ENCODE measurements at places on chromosomes 7 and 10.
A peak's percentile ranks its signal among the peaks of the same experiment; 100 is the strongest.

DNA sequence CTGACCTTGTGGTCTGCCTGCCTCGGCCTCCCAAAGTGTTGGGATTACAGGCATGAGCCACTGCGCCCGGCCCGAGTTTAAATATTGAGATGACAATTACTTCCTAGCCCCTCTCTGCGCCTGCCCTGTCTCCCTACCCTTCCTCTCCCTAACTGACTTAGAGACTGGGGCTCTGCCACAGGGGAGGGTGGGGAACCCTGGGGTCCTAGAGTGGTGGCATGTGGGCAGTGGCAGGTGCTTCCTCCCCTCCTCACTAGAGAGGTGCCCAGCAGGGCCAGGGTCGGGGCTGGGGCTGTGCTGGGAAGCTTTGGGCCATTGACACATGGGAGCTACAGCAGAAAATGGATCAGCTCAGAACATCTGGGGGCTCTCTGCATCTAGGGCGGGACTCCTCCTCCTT is 7.0 kb upstream of the ACHE start:
- DNase-seq = no peak

DNA sequence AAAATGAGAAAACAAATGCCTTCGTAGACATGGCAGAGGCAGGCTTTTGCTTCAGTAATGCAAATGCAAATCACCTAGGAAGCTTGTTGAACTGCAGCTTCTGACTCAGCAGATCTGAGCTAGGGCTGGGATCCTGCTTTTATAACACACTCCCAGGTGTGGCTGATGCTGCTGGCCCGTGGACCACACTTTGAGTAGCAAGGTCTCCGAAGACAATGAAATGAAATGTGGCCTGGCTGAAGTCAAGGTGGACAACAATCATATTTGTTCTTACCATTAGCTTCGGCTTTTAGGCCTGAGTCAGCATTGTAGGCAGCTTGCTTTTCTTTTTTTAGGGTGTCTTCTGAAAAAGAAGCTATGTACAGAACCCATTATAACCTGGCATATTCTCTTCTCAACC is 26.3 kb downstream of the COL17A1 start:
- no peak for DNase-seq

DNA sequence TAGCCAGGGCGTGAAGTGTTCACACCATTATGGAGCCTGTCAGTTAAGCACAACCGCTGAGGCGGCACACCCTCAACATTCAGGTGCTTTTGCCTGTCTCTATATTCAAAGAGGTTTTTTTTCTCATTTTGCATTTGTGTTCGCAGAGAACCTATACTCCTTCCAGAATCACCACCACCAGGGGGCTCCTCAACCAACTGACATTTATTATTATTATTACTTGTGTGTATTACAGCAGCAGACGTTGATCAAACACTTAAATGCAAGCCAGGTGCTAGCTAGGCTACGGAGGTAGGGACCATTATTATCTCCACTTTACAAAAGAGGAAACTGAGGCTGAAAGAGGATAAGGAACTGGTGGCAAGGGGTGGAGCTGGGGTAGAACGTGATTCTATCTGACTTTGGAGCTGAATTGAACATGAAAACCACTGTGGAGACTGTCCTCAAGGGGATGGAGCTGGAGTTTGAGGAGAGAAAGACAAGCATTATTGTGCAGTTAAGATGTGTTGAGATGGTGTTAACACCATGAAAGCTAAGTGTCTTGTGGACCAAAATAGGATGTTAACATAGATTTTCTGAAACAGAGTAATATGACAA is 133.8 kb upstream of the PLXNA4 start:
- peak; percentile 12 for DNase-seq

- no peak for DNase-seq
These were observed 103.7 kb upstream of the ANKRD1 start for GRCh38 chr10:91024541-91024940.

DNA sequence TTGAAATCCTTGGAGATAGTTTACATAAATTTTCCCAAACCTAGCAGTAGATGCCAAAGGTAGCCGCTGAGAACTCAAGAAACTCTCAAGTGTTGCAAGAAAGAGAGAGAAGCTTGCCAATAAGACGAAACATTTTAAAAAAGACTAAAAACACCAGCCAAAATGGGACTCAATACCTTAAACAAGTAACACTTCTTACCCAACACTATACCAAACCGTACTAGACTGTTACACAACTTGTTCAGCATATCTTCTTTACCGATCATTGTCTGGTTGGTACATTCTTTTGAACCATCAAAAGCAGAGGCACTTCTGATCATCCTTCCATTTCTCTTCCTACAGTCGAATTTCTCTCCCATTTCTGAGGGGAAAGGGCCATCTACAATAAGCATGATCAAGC is 4.8 kb upstream of the PTPN12 start:
- DNase-seq = no peak

GRCh38 chr7:102912742-102913141 is at the start of gene LRRC17:
Gene LRRC17 (plus strand): TSS chr7:102913000. CDS start chr7:102933914, 20,914 bp downstream.
- DNase-seq = peak; percentile 81

DNA sequence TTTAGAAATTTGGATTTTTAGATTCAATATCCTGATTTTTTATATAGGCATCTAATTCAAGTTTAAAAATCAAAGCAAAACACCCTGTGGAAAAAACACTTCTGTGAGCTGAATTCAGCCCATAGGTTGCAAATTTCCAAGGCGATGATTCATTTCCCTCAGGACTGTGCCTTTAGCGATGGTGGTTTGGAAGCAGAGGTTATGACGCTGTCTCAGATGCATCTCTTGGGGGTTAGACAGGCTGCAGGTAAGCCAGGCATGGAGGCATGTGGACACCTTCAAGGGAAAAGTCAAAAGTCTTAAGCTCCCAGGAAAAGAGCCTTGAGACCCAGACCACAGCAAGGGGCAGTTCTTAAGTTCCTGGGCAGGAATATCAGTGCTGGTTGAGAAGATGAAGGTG is 9.5 kb upstream of the FRA10AC1 start:
- no peak for DNase-seq

DNA sequence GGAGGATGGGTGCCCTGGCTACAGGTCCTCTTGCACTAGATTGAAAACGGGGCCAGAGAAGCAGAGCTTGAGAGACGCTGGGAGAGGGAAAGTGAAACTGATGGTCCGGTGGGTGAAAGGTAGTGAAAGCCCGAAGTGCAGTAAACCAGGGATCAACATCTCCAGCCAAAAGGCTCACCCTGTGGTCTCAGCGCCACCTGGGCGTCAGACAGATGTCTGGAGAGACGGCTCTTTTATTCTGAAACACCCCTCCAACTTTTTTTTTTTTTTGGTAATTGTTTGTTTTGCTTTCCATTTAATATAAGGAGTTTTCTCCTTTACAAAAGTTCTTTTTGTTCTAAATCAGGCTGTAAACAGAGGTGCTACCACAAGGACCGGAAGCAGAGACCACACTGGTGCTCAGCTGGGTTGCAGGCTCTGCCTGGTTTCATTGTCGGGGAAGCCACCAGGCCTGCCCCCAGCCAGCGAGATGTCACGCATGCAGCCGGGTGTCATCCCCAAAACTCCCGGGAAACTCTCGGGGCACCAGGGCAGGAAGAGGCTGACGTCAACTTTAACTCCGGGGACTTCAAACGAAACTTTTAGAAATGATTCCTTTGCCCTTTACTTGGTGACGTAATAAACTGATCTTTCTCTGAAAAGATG is 11.2 kb downstream of the IL2RA start:
- no peak for DNase-seq

- DNase-seq = no peak
These were observed 29.8 kb downstream of the STRA8 start for GRCh38 chr7:135263321-135263970.

- DNase-seq = no peak
These were observed 13.0 kb downstream of the TLX1 start for GRCh38 chr10:101144053-101144452.

- no peak for DNase-seq
These were observed 26.2 kb upstream of the PIK3AP1 start for GRCh38 chr10:96746503-96746902.

DNA sequence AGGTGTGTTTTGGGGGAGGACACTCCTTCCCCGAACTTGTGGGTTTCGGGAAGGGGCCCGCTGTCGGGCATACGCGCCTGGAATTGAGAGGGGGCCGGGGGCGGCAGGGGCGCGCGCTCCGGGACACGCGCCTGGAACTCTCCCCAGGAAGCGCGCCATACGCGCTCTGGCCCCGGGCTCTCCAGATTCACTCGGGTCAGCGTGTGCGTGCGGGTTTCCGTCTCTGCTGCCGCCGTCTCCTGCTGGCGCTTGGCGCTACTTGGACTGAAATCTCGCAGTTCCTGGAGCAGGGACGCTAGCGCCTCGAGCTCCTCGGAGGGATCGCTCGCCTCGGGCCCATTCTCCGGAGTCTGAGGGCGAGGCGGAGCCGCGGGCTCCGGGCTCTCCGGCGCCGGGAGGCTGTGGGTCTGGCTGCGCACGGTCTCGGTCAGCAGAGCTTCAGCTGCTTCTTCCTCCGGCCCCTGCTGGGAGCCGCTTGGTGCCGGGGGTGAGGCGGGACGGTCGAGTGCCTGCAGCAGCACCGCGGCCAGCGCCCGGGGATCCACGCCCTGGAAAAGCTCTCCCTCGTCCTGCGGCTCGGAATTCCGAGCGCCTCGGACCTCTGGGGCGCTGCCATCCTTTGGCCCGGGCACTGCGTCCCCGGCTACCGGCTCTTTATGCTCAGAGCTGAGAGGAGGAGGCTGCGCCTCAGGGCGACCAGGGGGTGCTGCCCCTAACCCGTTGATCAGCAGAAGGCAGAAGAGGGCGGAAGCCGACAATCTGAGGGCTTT is 1.1 kb downstream of the VGF start:
- DNase-seq = no peak

- peak; percentile 55 for DNase-seq
These were observed at the start of gene RUFY2 for GRCh38 chr10:68406815-68407548. Gene RUFY2 (minus strand): TSS chr10:68407277. CDS start chr10:68407189, 88 bp downstream.

DNA sequence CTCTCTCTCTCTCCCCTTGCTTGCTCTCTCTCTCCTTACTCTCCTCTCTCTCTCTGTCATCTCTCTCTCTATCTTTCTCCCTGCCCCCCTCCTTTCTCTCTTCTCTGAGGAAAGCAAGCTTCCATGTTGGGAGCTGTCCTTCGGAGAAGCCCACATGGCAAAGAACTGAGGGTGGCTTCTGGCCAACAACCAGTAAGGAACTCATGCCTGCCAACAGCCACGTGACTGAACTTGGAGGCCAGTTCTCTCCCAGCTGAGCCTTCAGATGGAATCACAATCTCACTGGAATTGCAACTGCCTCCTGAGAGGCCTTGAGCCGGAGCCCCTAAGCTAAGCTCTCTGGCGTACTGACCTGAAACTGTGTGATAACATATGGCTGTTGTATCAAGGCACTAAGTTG is 12.0 kb upstream of the DHTKD1 start:
- no peak for DNase-seq

DNA sequence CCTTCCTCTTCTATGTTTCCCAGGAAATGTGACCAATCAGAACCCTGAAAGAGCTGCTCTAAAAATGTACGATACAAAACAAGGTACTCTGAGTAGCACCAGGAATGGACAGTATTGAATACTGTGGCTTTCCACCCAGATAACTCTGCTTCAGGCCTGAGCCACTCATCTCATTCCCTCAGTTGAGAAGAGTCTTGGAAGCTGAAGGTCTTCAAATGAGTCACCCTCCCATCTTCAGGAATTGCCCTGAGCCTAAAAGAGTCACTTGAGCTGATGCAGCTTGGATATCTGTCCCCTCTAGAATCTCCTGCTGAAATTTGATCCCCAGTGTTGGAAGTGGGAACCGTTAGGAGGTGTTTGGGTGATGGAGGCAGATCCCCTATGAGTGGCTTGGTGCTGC is 210.4 kb downstream of the DGKI start:
- no peak for DNase-seq

GRCh38 chr10:46052057-46052790 is 6.2 kb upstream of the MSMB start:
- no peak for DNase-seq

DNA sequence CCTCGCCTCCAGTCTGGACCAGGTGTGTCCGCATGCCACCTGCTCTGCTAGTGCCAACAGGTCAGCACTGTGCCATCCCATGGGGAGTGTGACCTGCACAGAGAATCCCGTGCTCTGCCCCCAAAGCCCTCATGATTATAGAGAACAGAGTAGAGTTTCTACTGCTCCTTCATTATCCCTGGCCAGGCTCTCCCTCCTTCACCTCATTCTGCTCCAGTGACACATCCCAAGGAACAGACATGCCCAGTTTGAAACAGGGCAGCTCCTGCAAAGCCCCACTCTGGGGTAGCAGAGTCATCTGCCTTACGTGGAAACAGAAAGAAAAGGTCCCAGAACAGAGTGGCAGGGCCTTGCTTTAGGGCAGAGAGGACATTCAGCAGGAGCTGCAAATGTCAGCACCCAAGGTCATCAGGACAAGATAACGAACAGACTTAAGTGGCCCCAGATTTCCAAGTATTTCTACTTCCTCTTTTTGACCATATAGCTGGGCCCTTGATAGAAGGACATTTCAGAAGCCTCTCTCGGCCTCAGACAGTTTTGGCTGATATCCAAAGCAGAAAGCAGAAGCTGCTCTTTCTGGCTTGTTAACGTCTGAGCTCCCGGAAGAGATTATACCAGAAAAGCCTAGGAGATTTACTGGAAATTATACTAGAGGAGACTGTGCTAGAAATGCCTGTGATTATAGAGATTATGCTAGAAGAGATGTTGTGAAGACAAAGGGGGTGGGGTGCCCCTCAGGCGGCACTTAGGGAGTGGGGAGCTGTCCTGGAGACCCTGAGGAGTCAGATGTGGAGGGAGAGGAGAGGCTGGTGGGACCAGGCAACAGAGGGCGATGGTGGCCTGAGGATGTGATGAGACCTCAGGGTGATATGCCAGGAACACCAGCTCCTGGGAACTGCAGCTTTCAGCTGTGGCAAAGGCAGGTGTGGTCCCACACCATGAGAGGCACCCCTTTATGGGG is 12.6 kb downstream of the TMEM176B start:
- no peak for DNase-seq

- DNase-seq = no peak
These were observed 214.5 kb downstream of the TNS3 start for GRCh38 chr7:47367369-47367768.

GRCh38 chr10:28938745-28939144 is 261.4 kb downstream of the BAMBI start:
- no peak for DNase-seq

DNA sequence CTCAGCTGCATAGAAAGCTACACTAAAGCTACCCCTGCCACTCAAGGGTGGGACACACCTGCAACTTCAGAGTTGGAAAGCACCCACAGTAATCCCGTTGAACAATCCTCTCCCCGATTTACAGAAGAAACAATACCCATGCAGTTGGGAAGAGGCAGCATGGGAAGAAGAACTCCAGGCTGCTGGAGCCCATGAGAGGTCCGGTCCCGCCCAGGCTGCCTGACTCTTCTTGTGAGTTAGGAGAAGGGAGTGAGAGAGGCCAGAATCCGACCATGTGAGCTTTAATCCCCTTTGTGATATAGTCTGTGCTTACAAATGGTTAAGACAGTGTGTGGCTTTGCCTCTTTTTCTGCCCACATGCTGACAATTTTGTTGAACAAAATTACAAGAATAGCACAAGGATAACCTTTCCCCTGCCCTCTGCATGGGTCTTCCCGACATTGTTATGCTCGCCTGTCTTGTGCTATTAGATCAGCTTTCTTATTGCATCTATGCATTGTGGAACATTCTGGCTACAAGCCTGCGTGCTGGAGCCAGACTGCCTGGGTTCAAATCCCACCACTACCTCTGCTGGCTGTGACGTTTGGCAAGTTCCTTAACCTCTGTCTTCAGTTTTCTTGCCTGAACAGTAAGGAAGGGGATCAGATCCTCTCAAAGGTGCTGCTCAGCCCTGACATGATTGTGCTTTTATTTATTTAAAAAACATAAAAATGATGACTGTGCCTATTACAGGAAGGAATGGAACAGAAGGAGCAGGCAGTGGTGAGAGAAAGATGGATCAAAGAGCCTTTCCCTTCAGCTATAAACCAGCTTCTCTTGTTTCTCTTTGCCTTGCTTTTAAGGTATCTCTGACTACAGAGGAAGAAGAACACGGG is 56.0 kb downstream of the BPGM start:
- no peak for DNase-seq
